A673 (cell line): ENCODE measurements at places on chromosomes 5 and 9.

- no peak for DNase-seq
These were observed 91.1 kb upstream of the STARD4 start for GRCh38 chr5:111603446-111603827.

DNA sequence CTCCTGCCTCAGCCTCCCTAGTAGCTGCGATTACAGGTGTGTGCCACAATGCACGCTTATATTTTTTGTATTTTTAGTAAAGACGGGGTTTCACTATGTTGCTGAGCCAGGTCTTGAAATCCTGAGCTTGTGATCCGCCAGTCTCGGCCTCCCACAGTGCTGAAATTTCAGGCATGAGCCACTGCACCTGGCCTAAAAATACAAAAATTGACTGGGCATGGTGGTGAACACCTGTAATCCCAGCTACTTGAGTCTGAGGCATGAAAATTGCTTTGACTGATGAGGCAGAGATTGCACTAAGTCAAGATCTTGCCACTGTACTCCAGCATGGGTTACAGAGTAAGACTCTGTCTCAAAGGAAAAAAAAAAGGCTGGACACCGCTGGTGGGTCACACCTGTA, 13.1 kb upstream of the DYNC2I2 start:
- no peak for DNase-seq

DNA sequence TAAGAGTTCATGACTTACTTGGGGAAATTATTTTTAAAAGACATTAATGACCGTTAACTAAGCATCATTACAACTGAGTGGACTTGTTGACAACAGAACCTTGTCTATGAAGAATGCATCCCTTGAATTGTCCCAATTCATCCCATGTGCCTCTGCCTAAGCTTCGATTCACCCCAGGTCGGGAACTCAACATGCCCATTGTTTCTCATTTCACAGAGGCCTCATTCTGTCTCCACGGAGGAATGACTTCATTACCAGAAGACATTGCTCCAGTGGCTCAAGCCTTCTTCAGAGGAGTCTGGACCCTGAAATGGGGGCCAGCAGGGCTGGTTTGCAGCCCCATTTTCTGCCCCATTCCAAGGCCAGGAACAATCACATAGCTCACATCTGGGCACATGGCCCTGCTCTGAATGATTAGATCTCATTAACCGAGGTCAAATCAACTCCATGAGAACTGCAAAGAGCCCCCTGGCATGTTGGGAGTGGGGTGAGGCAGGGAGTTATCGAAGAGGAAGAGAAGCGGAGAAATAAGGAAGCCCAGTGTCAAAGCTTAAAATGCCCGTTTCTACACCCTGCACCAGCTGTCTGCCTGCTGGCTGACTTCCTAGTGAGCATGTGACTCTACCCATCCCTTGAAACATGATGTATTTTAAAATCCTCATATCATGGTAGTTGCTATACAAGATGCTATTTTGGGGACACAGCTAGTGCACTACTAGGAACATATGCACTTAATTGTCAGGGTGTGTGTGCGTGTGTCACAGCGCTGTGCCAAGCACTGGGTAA, 137.3 kb downstream of the LHFPL2 start:
- DNase-seq, result no peak

DNA sequence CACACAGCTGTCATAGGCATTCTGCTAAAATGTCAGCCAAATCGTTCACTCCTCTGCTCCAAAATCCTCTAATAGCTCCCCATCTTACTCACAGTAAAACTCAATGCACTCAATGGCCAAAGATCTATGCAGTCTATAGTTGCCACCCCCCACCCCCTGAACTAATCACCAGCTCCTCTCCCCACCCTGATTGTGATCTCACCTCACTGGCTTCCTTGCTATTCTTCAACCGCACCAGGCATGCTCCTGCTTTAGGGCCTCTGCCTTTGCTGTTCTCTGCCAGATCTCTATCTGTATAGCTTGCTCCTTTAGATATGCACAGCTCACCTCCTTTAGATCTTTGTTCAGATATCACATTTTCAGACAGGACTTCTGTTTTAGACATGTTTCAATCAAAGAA, 33.2 kb upstream of the SNX2 start:
- DNase-seq, result no peak

- peak; percentile 88 for DNase-seq
These were observed 4.5 kb downstream of the RNF208 start for GRCh38 chr9:137217276-137218211.

GRCh38 chr5:90691533-90691932, 132.9 kb downstream of the ADGRV1 start:
- DNase-seq, result no peak

GRCh38 chr5:132265336-132266030, 8.0 kb downstream of the PDLIM4 start:
- DNase-seq, result peak; percentile 38

- DNase-seq, result no peak
These were observed 106.3 kb downstream of the UGCG start for GRCh38 chr9:112002847-112003457.

GRCh38 chr5:165321912-165322311, 1816.5 kb downstream of the MAT2B start:
- peak; percentile 45 for DNase-seq

GRCh38 chr9:83032065-83032625, 30.8 kb downstream of the RASEF start:
- no peak for DNase-seq

- no peak for DNase-seq
These were observed 58.3 kb upstream of the MAP3K1 start for GRCh38 chr5:56757077-56757476.

- DNase-seq, result no peak
These were observed 571.3 kb upstream of the CLINT1 start for GRCh38 chr5:158430166-158430797.

DNA sequence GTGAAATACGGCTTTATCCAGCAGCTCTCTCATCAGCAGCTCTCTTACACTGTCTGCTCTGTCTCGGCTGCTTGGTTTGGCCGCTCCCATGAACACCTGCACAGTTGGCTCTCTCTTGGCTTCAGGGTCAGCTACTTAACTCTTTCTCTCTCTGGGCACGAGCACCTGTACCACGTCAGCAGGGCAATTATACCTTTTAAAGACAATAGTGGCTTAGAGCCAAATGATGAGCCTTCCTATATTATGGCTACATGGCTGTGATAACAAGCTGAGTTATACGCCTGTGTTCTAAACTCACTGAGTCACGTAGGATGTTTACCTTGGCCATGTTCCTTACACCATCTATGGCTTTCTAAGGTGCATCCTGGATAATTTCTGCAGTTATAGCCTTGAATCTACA, 69.2 kb upstream of the CTNND2 start:
- DNase-seq, result no peak

DNA sequence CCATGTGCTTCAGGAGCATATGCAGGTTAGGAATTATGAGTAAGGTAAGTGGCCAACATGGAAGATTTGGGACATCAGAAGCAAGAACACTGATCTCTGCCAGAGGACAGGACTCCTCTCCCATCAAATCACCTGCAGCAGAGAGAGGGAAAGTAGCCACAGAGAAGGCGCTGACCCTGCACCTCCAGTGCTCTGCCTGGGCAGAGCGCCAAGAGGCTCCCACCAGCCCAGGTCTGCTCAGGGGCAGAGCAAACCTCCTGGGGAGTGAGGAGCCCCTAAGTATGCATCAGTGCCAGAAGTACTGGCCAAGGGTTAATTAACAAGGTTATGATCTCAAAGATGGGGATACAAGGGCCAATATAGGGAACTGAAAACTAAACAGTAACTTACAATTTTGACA, 545.3 kb upstream of the TRPC7 start:
- DNase-seq, result no peak

DNA sequence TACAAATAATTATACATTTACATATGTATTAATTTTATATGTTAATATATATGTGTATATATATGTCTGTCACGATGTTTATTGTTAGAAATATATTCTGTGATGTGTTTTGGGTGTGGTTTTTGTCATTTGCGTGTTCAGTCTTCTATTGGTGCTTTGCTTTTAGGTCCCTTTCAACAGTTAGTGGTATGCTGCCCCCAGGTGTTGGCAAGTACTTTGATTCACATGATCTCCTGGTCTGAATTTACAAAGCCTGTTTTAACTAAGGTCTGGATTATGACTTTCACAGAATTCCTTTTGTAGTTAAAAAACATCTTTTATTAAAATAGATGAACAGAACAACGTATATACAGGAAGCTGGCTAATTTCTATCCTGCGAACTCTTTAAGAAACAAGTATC, 271.5 kb downstream of the CCDC171 start:
- DNase-seq, result peak; percentile 19

DNA sequence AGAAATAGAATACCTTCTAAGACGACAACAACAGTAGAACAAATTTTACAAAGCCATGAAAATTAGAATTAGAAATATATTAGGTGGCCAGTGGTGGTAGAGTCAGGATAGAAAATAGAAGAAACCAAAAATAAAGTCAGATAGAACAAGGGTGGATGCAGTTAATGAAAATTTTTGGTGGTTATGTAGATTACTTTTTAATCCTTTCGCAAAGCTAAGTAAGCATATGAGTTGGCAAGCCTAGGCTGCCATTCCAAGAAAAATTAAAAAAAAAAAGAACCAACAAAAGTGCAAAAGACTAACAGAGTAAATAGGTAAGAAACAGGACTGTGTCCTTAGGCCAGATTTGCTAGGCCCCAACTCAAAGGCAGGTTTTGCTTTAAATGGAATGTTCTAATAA, 56.8 kb downstream of the PCSK5 start:
- no peak for DNase-seq

GRCh38 chr9:129726322-129727160, 26.3 kb downstream of the PTGES start:
- peak; percentile 95 for DNase-seq

GRCh38 chr9:92770360-92770995, 5.8 kb upstream of the BICD2 start:
- DNase-seq, result peak; percentile 49

DNA sequence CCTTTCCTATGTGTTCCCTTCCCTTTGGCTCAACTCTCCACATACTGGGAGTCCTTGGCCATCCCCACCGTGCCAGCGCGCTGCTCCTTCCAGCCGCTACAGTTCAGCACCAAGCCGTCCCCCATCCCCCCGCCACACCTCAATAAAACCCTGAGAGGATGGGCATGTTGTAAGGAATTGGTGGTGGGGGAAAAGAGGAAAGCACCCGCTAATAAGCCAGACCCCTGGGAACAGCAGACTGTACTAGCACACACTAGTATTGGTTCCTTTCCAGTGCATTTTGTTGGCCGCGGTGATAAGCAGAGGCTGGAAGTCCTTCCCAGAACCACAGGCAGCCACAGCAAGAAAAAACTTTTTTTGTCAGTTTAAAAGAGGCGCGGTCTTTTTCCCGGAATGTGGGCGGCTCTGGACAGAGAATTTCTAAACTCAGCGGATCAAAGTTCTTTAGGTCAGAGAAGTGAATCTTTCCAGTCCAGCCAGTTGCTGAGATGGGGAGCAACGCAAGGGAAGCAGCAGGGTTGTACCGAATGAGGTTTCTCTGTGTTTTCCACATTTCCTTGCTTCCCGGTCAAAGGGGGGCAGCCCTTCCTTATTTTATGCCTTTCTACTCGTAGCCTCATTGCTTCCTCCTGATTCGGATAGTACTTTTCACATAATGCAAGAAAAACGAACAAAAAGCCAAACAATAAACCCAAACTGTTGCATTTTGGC, 2.1 kb downstream of the CHSY3 start:
- no peak for DNase-seq

DNA sequence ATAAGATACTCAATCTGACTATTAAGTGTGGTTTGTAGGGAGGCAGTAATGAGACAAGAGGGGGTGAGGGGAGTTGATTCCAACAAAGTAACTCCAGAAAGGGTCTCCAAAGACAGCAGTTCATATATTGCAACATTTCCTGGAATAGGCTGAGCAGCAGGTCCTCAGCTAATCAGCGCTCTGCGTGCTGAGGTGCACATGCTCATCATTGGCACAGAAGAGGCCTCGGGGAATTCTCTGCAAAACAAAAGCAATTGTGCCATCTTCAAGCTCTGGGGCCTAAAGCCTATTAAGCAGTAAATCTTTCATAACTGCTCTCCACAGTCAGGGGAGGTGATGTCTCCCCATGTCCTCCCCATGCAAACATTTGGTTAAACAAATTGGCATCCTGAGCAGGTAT, 357.3 kb downstream of the SPOCK1 start:
- DNase-seq, result peak; percentile 49

DNA sequence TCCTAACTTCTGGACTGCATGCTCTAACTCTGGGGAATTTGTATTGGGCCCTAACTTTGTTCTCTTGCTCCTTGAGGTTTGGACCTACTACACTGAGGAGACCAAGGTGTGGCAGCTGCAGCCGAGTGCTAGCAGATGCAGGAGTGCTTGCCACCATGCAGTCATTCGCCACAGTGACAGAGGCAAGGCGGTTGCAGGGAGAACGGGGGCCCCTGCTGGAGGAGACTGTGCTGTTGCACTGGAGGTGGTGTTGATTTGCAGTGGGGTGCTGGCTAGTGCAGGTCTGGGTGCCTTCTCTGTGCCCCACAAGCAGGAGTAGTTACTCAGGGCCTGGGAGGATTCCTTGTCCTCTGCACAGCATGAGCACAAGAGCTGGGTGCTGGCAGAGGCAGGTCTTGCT, 22.4 kb upstream of the DIRAS2 start:
- no peak for DNase-seq

- no peak for DNase-seq
These were observed 164.3 kb downstream of the ENC1 start for GRCh38 chr5:74476046-74476818.

DNA sequence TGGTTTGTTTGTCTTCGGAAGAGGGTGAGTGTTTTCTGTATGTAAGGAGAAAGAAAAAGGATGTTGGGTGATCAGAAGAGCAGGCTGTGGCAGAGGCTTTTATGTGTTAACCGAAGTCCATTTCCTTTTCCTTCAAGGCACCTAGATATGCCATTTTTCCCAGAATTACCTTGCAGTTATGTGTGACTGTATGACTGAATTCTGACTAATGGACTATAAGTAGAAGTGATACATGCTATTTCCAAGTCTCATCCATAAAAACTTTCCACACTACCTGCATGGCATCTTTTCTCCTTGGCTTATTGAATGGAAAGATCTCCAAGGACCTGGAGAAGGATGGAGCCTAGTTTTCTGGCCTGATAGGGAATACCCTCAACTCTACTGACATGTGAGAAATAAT, 10.6 kb upstream of the NDUFS4 start:
- DNase-seq, result no peak

DNA sequence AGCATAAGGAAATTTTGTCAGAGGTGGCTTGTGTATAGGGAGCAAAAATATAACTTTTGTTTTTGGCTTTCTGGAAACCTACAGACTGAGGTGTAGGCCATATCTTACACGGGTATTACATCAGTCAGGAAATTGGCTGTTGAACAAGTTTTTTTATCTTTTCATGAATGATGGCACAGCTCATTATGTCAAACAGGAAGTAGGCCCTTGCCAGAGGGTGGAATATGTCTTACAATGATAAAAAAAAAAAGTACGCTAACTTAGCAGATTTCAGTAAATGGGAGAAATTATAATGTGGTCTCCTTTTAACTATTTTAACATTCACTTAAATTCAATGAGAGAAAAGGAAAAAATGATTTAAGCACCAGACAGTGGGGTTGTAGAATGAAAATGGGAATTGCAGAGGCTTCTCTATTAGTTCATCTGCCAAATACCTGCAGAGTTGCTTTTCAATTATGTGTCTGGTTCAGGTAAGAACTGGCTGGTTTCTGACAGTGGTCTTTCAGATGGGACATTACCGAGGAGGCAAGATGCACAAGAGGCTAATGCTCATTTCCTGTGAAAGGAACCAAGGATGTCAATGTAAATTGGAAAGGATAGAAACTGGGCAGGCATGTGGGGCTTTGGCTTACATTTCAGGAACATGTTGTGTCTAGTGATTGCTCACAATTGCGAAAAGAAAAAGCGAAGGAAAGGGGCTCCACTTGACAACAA, 169.9 kb downstream of the NNT start:
- peak; percentile 92 for DNase-seq
